NCI-H69 (cell line): ENCODE measurements at places on chromosomes 13 and 19.
A peak's percentile ranks its signal among the peaks of the same experiment; 100 is the strongest.

DNA sequence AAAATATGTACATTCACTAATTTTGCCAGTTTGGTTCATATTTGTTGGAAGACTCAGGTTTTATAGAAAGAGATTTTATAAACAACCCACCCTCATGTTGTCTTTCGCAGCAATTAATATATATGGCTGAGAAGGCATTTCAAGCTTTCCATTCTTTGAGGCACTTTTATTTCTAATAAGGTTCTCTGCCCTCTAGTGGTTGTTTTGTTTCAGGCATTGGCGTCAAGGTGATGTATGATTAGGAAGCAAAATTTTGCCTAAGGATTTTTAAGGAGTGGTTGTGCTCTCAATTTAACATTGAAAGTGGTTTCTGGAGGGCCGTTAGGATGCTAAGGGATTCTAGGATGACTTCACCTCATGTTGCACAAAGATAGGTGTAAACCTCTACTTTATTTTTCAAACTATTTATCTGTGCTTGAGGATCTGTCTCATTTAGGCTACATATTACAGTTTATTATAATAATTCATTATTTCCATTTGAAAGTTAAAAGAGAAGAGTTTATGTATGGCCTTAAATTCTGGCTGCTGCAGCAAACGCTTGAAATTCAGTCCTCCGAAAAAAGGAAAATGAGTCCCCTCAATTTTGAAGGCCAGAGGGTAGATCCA, 35.9 kb downstream of the OXGR1 start:
- DNase-seq, result peak; percentile 64

GRCh38 chr19:11460207-11460606, 20.6 kb downstream of the ELAVL3 start:
- DNase-seq, result no peak

- no peak for DNase-seq
These were observed 38.0 kb downstream of the PHF11 start for GRCh38 chr13:49533591-49534269.

DNA sequence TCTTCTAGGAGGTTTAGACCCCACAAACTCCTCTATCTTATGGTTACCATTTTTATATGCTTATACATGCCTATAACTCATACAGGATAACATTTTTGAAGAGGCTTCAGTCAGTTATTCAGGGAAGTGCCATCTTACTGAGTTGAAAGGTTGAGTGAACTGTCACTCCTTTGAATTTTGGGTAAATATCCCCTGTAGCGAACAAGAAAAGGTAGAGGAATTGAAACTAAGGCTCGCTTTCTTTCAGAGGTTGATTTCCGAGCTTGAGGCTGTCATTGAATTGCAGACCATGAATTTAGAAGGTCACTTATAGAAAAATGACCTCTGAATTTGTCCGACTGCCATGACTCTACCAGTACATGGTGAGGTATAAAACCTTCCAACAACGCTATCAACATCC, 35.1 kb downstream of the MICU2 start:
- no peak for DNase-seq

DNA sequence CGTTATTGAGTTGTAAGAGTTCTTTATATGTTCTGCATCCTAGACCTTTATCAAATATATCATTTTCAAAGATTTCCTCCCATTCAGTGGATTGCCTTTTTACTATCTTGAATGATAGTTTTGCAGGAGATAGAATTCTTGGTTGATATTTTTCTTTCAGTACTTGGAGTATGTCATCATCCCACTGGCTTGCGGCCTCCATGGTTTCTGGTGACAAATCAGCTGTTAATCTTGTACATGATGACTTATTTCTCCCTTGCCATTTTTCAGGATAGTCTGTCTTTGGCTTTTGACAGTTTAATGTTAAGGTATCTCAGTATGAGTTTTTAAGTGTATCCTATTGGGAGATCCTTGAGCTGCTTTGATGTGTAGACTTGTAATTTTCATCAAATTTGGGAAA, 8.5 kb downstream of the ZNF557 start:
- no peak for DNase-seq

DNA sequence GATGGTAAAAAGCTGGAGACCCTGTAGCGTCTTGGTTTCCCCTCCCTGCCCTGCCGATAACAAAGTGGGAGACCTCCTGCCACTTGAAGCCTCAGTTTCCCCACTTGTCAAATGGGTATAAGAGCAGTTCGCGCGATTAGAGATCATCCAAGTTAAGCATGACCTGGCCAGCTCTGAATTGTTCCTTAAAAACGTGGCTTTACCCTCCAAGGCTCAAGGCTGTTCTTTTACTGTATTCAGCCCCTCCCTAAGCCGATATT, 421 bp downstream of the TNPO2 start:
- DNase-seq, result peak; percentile 59

DNA sequence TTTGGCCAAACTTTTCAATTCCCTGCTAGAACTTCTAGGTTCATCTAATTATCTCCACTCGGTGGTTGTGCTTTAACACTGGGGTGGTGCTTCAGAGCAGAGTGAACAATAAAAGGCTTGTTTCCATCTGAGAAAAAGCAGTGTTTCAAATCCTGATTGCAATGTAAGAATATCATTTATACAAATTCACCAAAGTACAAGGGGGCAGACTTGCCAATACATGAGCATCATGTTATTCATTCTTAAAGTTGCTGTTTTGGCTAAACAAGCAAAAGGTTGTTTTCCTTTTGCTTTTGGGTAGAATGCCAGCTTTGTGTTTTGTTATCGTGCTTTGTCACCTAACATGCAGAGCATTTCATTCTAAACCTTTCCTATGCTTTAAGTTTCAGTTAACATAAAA, 78.5 kb upstream of the UBAC2 start:
- DNase-seq, result no peak

DNA sequence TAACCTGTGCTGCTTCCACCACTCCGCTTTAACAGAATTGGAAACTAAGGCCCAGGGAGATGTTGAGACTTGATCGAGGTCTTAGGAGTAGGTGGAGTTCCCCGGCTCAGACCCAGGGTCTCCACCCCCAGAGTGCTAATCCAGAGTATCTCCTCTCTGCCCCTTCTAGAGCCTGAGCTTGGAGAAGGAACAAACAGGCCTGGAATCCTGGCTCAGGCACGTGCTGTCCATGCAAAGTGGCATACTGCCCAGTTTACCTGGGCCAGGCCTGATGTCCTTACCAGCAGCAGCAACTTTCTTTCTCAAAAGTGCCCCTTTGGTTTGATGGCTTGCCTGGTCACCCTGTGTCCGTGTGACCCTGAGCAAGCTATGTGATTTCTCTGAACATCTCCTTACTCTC, 3.7 kb downstream of the SYNGR4 start:
- peak; percentile 55 for DNase-seq

GRCh38 chr19:15584095-15584494, 30.9 kb upstream of the CYP4F8 start:
- DNase-seq, result no peak

- no peak for DNase-seq
These were observed 14.0 kb downstream of the GPR183 start for GRCh38 chr13:99293178-99293577.

GRCh38 chr19:34254698-34255432, 511 bp downstream of the GARRE1 start:
- peak; percentile 91 for DNase-seq

DNA sequence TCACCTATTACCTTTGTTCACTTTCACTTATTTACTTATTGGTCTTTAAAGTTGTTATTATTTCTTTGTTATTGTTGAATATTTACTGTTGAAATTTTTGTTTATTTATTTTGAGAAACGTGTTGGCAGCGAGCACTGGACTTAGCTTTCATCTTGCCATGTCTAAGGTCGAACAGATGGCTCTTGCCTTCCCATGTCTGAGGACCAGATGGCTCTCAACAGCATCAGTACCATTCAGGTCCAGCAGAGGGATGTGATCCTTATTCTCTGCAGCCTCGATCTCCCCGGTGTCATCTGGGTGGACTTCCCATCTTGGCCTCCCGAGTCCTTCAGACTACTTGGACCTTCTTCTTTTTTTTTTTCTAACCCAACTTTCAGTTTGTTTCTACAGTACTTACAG, 1437.6 kb downstream of the UQCRFS1 start:
- no peak for DNase-seq

GRCh38 chr13:48222358-48223301, 10.4 kb upstream of the ITM2B start:
- no peak for DNase-seq

- DNase-seq, result no peak
These were observed 79.0 kb upstream of the ZNF536 start for GRCh38 chr19:30293051-30293785.

GRCh38 chr19:49807058-49807903, 5.8 kb downstream of the FUZ start:
- DNase-seq, result no peak

GRCh38 chr13:48738311-48738710, 84.6 kb downstream of the CYSLTR2 start:
- no peak for DNase-seq

- no peak for DNase-seq
These were observed 3.3 kb upstream of the OPA3 start for GRCh38 chr19:45587873-45588272.
